Karpas-422 (cell line): ENCODE measurements at places on chromosomes 6 and 20.
A peak's percentile ranks its signal among the peaks of the same experiment; 100 is the strongest.

- no peak for DNase-seq
These were observed 649.4 kb downstream of the HDGFL1 start for GRCh38 chr6:23218751-23219150.

GRCh38 chr6:108730635-108731515 is 117.3 kb upstream of the ARMC2 start:
- DNase-seq = no peak

DNA sequence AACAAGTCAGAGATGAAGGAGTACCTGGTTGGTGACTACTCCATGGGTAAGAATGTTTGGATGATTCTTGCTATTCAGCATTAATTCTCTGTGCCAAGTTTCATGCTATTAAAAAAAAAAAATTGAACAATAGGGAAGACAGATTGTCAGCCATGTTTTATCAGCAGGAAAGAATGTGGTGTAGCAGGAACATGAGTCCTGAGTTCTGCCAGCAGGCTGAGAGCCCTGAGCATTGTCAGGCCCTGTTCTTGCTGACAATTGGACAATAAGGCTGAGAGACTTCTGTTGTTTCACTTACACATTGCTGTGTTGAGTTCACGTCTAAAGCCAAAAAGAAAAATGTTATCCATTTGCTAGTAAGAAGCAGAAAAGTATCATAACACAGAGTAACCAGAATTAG is 70.4 kb upstream of the SMIM28 start:
- DNase-seq = no peak

DNA sequence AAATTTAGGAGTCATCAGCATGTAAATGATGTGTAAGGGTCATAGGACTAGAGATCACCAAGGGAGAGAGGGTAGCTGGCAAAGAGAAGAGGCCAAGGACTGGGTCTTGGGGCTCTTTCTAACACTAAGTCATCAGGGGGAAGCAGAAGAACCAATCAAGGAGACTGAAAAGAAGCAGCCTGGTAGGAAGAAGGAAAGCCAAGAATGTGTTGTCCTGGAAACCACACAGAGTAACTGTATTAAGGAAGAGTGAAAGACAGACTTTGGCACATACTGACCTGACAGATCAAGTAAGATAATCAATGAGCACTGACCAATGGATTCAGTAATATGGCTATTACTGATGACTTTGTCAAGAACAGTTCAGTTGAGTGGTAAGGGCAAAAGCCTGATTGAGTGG is 42.3 kb upstream of the LAMA4 start:
- no peak for DNase-seq

DNA sequence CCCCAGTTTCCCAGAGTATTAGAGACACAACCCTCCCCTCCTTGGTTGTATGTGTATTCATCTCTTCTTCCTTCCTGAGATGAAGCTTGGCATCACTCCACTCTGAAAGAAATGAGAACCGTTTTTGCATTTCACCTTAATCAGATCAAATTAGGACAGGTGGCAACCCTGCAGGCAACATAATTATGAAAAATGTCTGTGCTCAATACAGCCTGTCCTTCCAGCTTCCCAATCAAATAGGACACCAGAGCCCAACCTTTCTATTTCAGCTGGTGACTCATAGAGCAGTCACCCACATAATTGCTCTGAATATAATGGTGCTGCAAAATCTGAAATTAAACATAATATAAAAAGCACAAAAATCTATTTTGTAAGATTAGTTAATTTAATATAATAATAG is 310.2 kb upstream of the AGPAT4 start:
- no peak for DNase-seq

GRCh38 chr6:119313937-119314884 is 35.4 kb downstream of the MAN1A1 start:
- peak; percentile 58 for DNase-seq

DNA sequence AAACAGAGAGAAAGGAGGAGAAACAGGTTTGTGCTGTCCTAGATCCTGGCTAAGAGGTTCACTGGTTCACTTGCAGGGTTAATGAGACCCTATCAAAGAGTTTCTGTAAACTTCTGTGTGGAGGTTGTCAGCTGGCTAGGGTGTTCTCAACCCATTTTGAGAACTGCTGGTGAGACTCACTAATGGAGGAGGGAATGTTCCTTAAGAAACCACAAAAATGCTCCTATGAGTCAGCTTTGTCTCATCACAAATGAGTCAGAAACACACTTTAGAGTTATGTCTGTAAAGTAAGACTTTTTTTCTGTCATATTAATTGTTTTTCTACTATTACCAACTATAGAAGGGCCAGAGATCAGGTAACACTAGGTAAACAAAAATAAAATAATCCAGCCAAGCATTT is 884.4 kb downstream of the PHF3 start:
- no peak for DNase-seq

DNA sequence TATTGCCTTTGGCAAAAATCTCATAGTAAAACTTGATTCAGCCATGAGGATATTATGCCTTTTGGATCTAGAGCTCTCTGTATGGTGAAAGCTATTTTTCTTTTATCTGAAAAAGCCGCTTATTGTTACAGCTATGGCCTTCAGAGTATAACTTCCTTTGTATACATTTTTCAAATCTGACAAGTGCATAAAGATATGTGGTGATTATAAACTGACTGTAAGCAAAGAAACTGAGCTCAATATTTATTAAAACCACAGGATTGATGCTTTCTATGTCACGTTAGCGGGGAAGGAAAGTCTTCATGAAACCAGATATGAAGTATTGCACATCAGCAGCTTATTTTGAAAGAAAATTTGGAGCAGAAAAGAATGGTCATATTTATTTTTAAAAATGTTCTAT is 151.8 kb downstream of the THEMIS start:
- no peak for DNase-seq

- DNase-seq = peak; percentile 42
These were observed 21.2 kb upstream of the PYGB start for GRCh38 chr20:25226433-25227316.

DNA sequence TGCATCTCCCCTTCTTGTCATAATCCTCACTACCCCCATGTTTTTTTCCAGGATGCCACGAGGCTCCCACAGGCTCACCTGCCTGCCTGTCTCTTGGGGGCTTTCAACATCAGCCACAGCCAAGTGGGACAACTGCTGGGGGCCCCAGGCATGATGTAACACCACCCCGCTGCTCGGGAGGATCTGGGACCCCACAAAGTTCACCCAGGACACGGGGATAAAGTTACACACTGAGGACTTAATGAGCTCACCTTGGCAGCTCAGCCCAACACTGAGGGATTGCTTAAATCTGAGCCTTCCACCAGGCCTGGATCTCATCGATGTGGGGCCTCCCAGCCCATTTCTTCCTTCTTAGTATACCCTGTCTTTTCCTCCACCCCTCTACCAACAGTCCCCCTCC is 56.4 kb upstream of the NNAT start:
- no peak for DNase-seq

DNA sequence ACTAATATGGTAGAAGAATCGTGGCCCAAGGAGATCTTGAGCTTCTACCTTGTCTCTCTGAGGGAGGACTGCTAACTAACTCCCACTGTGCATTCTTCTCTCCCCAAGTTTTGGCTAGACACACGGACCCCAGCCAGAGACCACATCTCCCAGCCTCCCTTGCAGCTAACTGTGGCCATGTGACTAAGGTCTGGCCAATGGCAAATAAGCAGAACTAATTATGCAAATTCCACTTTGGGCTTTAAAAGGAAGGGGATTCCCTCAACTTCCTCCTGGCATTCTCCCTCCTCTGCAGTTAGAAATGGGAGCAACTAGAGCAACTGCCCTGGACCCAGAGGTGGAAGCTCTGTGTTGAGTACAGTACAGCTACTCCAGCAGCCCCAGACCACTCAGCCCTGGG is 15.4 kb downstream of the BPIFA2 start:
- peak; percentile 47 for DNase-seq

DNA sequence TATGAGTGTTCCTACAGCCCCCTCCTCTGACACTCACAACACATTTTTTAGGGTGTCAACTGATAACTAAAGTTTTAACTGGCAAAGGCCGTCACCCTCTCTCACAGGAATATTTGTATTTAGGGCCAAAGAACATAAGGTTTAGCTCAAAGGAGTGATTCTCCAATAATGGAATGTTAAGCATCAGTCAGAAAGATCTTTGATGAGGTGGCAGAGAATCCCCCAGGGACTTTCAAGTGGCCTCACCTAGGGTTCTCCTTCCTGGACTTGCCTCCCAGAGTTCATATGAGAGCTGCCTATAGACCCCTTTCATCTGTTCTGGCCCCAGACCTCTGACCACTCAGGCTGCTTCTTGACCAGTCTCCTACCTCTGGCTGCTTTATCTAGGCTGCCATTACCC is 7.4 kb upstream of the SCUBE3 start:
- DNase-seq = no peak

GRCh38 chr6:150371356-150371755 is 2.5 kb downstream of the IYD start:
- no peak for DNase-seq

DNA sequence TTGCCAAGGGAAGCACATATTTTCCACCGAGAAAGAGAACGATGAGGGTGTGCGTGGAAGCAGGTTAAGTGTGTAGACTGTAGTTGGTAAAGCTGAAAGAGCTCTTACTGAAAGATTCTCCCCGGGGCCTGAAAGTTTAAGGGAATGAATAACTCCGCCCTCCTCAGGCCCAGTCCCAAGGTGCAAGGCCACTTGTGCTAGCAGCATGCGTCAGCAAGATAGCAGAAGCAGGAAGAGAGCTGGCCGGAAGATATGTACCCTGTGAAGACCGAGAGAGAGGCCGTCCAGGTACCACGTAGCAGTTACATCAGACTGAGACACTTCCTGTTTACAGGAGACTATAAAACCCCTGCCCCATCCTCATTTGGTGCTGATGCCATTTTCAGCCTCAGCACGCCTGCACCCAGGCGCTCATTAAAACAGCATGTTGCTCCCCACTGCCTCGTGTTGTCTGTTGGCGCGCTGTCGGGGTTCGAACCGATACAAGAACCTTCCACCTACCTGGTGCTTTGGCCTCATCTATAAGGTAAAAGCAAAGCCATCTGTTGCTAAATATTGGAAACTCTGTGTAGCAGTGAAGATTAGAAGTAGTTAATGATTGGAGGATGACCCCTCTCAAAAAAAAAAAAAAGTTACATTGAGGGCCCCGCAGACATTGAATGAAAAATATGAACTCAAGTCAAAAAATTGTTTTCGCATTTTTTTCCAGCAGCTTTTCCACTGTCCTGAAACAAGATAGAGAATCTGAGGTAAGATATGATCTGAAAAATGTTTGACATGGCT is 18.6 kb upstream of the FAM135A start:
- no peak for DNase-seq

- no peak for DNase-seq
These were observed 255.4 kb downstream of the OGFRL1 start for GRCh38 chr6:71544028-71544427.

DNA sequence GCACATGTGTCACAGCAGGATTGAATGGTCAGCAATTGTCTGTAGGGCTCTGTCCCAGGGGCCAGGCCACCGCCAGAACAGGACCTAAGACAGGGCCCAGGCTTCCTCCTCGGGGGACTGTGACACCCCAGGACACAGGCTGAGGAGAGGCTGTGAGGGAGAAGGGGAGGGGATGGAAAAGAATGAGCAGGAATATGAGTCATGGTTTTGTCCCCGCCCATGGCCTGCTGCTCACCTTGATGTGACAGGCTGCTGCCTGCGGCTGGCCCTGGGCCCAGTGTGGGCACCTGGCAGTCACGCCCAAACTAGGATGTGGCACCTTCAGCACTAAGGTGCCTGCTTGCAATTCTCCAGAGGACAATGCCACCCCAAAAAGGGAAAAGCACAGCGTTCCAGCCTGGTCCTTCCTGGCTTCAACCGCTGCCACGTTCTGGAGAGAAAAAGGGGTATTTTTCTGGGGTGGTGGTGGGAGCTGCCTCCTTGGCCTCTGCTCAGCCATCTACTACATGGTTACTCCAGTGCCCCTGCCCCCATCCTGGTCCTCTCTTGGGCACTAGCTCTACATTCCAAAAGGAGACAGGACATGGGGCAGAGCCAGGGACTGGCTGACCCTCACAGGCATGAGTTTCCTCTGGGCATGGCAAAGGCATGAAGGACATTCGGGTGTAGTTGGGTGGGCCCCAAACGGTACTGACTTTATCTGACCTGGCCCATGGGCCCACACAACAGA is 93.4 kb downstream of the SLC22A23 start:
- DNase-seq = no peak

- no peak for DNase-seq
These were observed 1.2 kb downstream of the POPDC3 start for GRCh38 chr6:105178636-105179035.

- DNase-seq = no peak
These were observed 951 bp upstream of the OLIG3 start for GRCh38 chr6:137494988-137495702.

GRCh38 chr20:48763216-48763914 is 64.4 kb downstream of the PREX1 start:
- no peak for DNase-seq

DNA sequence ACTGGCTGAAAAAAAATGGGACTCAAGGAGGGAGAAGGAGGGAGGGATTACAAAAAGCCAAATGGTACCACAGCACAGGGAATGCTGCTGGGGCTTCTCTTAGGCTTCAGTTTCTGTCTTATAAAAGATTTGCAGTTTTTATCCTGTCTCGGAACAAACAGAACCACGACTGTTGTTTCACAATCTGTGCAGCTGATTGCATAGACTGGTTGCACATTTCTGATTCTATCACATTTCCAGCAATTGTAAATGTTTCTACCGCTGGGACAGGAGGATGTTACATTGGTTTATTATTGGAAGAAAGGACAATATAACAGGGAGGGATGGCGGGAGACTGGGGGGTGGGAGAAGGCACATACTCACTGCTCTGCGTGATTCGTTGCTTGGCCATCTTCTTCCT is 73.5 kb upstream of the ARID1B start:
- DNase-seq = no peak

DNA sequence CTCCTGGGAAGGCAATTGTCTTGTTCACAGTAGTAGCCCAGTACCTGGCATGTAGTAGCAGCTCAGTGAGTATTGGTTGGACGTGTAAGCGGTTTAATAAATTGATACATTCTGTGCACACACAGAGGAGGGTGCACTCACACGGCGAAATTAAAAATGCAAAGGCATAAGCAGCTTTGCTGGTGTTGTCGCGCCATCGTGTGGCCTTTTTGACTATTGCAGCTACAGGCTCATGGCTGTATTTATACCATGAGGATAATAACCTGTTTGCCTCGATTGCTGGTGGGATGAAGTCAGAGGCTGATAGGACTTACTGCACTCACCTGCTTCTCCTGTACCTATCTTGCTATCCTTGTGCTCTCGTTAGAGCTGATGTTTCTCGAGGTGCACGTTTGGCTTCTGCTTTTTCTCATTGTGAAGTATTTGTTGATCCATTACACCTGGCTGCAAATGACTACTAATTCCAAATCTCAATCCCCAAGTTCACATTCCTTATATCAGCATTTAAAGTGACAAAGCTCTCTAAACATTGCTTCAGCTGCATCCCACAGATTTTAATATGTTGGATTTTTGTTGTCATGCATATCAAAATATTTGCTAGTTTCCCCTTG is 61.5 kb downstream of the TBXT start:
- DNase-seq = peak; percentile 93

DNA sequence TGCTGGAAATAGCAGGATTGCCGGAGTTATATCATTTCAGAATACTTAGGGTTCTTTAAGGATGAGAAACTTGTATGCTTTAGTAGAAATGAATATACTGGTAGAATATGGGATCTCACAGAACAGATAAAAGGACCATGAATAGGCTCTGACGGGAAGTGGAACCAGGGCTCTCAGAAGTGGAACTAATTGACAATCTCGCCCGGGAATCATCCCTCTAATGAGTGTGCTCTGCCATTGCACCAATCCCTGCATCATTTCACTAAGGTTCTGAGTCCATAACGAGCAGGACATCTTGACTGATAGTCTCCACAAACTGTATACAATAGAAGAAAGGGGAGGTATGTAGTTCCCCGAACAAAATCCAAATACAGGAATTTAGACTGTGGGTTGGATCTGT is 150.1 kb downstream of the COL9A1 start:
- no peak for DNase-seq
